ENCODE measurements at places on chromosomes 4 and X. TPM values are rescaled to one million over a fixed set of nuclear protein-coding genes. Genes with fewer than 3 reads are reported as not detected.

The F8A1 gene
- 16.5 TPM for total RNA-seq

The NDNF gene
- total RNA-seq, result 1.1 TPM

The COL4A6 gene
- total RNA-seq, result 1.3 TPM

The OPN1MW gene
- total RNA-seq, result not detected

The UGT2B11 gene
- total RNA-seq, result not detected

The GLOD5 gene
- total RNA-seq, result not detected

The GPM6B gene
- total RNA-seq, result 28.8 TPM

The SASH3 gene
- not detected for total RNA-seq

The XK gene
- total RNA-seq, result not detected

The LIMCH1 gene
- total RNA-seq, result 4.8 TPM

The NPY1R gene
- not detected for total RNA-seq

The PABPC1L2B gene
- total RNA-seq, result not detected

The BTK gene
- total RNA-seq, result 0.17 TPM

The KLHL8 gene
- total RNA-seq, result 5.3 TPM

The XG gene
- total RNA-seq, result under 0.01 TPM

The PABPC5 gene
- total RNA-seq, result 1.8 TPM

The FGG gene
- not detected for total RNA-seq

The CCNQ gene
- total RNA-seq, result 33.4 TPM

Data from pericardium fibroblast (primary cell).